EH (cell line): ENCODE measurements at places on chromosomes 4 and X.
A peak's percentile ranks its signal among the peaks of the same experiment; 100 is the strongest.

DNA sequence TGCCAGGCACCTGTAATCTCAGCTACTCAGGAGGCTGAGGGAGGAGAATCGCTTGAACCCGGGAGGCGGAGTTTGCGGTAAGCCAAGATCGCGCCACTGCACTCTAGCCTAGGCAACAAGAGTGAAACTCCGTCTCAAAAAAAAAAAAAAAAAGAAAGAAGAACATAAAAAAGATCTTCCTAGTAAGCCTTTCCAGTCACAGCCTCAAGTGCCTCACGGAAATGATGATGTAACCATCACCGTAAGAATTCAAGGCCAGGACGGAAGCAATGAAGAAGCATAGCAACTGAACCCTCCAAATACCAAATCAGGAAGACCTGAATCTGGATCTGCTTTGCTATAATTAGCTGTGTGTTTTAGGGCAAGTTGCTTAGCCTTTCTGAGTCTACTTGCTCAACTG, 28.8 kb downstream of the RBM47 start:
- no peak for DNase-seq

DNA sequence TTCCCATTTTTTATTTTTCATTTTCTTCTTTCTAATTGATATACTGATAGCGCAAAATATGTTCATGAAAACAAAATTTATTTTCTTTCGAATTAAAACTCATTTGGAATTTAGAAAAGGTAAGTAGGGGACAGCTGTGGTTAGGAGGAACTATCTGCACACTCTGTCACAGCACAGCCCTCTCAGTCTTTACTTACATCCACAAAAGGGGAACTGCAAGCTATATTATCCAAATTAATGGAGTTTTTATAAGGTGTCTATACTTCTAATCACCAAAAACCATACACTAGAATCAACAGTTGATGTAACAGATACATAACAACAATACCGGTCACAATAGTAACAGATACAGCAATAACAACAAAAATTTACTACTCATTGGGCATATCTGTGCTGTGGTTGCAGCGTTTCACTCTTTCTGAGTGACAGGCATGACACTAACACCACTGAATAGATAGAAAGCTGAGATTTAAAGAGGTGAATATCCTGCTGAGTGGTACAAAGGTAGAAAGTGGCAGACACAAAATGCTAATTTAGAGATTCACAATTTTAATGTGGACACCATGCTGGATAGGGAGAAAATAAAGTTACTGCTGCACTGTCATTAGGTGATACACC, 160.7 kb downstream of the PPP3CA start:
- DNase-seq, result no peak

DNA sequence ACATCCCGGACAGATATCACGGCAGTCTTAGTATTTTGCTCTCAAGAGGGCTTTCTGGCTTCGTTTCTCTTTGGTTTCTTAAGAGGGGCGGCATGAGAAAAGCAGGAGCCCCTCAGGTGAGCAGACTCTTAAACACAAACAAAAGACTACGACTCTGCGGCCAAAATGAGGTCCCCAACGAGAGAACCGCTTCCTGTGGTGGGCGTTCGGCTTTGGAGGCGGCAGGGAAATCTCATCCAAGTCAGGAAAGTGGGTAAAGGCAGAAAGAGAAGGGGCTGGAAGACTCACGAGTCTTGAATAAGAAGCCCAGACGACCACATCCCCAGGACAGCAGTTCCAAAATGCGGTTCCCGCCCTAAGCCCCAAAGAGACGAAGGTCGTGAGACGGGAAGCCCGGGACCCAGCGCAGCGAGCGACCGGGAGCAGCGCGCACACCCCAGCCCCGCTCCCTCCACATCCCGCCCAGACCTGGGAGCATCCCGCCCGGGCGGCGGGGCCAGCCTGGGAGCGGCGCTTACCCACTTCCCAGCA, 409 bp downstream of the UGDH start:
- DNase-seq, result no peak

DNA sequence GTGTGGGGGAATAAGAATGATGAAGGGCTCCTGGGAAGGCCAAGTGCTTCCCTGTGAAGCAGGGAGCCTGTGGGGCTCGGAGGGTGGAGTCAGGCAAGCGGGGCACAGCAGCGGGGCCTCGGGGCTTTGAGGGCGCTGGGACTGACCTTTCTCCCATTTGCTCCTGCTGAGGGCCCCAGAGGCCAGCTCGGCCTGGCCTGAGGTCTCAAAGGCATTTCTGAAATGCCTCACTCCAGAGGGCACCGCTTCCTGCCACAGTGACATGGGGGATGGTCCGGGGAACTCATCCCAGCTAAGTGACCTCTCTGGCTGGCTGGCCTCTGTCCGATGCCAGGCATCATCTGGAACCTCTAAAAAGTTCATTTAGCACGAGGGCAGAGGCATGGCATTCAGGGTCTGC, 98.8 kb upstream of the STX18 start:
- peak; percentile 40 for DNase-seq

- DNase-seq, result no peak
Observed at GRCh38 chr4:81348778-81349094, 123.0 kb downstream of the RASGEF1B start.
